ENCODE measurements at places on chromosomes 1 and 21. TPM values are rescaled to one million over a fixed set of nuclear protein-coding genes. Genes with fewer than 3 reads are reported as not detected.

Gene NMNAT2
- polyA plus RNA-seq = 0.12 TPM

Gene LRIF1
- polyA plus RNA-seq = 3.8 TPM

Gene PTPN14
- 4.1 TPM for polyA plus RNA-seq

Gene AMY2B
- 16.2 TPM for polyA plus RNA-seq

Gene MYOM3
- polyA plus RNA-seq = 0.37 TPM

Gene GNG12
- polyA plus RNA-seq = 38.8 TPM

Gene PSMB2
- polyA plus RNA-seq = 29.7 TPM

Gene SPRR1B
- polyA plus RNA-seq = 2,781 TPM

Gene CCDC30
- polyA plus RNA-seq = 0.88 TPM

Gene AMPD1
- polyA plus RNA-seq = 0.18 TPM

Measured in esophagus (tissue), 2 donors.